ENCODE measurements at places on chromosomes 1 and 21.

DNA sequence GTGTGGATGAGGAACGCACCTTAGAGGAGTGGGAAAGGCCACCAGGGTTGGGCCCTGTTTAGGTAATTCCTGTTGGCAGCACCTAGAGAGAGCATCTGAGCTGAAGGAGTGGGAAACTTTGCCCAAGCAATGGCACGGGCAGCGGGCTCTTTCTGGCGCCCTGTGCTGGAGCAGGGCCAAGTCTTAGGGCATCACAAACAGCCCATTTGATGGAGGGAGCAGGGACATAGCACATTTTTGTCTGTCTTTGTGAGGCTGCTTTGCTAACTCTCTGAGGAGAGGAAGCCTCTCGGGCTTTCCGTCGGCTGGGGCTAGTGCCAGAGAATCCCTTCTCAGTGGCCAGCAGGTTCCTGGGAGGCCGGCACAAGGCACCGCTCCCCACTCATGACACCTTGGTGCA, 22.5 kb upstream of the CNTN2 start:
- DNase-seq = no peak

- DNase-seq = no peak
Measured at GRCh38 chr21:37561506-37561905, 194.9 kb downstream of the DYRK1A start.

DNA sequence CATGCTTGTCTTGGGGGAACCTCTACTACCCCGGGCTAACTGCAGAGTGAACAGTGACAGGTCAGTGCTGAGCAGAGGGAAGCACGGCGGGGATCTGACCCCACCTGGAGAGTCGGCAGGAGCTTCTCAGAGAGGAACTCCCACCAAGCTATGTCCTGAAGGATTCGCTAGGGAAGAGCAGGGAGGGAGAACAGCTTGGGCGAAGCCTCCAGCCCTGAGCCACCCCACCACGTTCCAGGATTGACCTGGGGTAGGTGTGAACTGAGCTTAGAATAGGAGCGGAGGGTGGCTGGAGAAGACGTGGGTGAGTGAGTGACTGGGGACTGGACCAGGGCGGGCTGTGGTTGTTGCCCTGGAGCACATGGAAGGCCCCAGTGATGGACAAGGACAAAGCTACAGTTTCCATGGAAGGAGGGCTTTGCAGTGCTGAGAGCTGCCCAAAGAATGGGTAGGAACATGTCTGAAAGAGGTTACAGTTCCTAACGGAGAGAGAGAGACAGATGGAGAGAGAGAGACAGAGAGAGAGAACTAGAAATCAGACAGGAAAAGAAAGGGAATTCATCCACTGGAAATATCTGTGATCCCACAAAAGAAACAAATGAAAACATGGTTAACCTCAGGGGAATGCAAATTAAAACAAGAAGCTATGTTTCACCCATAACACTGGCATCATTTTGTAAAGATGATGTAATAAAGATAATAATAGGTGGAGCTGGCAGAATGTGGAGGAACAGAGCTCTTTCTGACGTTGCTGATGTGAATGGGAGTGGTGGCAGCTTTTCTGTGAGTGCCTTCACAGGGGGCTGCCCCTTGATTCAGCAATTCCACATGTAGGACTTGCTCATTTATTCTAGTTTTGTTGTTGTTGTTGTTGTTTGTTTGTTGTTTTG, 17.2 kb downstream of the BSND start:
- DNase-seq = no peak

GRCh38 chr1:21205416-21205815, 28.7 kb upstream of the EIF4G3 start:
- DNase-seq = no peak

- DNase-seq = no peak
Measured at GRCh38 chr1:14738235-14738634, 139.8 kb downstream of the KAZN start.

DNA sequence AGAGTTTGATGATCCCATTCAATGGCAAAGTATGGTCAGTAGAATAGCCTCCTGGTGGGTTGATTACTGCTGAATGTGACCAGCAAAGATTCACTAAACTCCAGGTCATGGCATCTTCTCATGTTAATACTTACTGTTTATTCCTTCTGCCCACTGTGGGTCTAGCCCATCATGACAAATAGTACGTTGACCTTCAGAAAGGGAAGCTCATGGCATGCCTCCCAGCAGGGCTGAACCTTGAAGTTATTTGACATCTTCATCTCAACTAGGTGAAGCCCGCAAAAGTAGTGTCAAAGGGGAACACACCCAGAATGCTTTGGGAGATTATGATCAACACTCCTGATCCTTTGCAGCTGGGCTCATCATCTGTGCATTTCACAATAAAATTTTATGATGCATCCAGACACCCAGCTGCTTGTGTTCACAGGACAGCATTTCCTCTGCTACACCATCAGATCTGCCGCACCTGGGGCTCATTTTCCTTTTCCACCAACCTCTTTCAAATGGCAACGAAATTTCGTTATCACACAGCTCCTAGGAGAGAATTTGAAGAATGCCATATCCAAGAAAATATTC, 49.6 kb downstream of the HLX start:
- DNase-seq = no peak

GRCh38 chr1:167127236-167127635, 33.4 kb downstream of the STYXL2 start:
- DNase-seq = no peak

DNA sequence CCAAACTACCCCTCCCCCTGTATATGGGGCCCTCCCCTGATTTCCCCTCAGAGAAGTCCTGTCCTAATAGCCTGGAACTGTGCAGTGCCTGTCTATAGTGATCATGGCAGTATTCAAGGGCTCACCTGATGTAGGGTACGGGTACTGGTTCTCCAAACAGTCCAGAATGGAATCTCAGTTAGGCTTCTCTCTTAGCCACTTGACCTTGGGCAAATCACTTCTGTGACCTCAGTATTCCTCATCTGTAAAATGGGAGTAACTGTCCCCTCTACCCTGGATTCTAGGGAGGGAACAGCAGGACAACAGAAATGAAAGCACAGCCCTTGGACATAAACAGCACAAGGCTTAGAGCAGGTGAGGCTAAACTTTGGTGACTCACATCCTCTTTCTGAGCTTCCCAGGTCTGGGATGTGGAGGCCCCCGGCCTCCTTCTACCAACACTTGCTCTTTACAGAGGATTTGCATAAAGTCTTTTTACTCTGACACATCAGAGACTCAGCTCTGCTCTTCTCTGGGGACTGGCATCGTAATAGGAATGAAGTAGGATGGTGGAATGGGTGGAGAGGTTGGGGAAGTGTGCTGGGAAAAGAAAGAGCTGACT, 20.0 kb upstream of the PDZK1IP1 start:
- no peak for DNase-seq

DNA sequence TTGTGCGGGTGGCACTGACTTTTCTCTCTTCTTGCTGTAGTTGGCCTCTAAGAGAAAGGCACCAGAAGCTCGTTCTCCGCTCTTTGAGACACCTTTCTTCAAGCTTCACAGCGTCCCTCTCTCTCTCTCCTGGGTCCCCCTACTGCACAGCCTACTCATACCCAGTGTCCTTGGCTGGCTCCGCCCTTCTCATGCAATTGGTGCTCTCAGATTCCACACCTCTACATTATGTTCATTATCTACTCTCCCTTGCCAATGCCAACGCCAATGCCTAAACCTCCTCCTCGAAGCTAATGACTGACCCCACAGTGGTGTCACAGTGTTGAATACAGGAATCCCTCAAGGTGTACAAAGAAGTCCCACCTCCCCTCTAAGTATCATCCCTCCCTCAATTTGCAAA, 4.8 kb upstream of the DNAJC28 start:
- DNase-seq = no peak

GRCh38 chr1:115755456-115756370, 12.8 kb downstream of the CASQ2 start:
- DNase-seq = no peak

All from activated CD8-positive, alpha-beta T cell treated with anti-CD3 and anti-CD28 coated beads for 36 hours (primary cell).